Pancreas (tissue), 10 donors: ENCODE measurements at places on chromosomes 12 and 14. TPM values are rescaled to one million over a fixed set of nuclear protein-coding genes. Genes with fewer than 3 reads are reported as not detected.
A peak's percentile ranks its signal among the peaks of the same experiment; 100 is the strongest.

GRCh38 chr14:96587823-96588385 lies 85.7 kb downstream of the PAPOLA start:
- no peak for DNase-seq

GRCh38 chr12:93311827-93312226 lies 65.9 kb upstream of the NUDT4 start:
- DNase-seq, result no peak

The TCL1A gene
- not detected for total RNA-seq

GRCh38 chr12:75526655-75527511 lies 15.5 kb upstream of the KRR1 start:
- no peak for DNase-seq

DNA sequence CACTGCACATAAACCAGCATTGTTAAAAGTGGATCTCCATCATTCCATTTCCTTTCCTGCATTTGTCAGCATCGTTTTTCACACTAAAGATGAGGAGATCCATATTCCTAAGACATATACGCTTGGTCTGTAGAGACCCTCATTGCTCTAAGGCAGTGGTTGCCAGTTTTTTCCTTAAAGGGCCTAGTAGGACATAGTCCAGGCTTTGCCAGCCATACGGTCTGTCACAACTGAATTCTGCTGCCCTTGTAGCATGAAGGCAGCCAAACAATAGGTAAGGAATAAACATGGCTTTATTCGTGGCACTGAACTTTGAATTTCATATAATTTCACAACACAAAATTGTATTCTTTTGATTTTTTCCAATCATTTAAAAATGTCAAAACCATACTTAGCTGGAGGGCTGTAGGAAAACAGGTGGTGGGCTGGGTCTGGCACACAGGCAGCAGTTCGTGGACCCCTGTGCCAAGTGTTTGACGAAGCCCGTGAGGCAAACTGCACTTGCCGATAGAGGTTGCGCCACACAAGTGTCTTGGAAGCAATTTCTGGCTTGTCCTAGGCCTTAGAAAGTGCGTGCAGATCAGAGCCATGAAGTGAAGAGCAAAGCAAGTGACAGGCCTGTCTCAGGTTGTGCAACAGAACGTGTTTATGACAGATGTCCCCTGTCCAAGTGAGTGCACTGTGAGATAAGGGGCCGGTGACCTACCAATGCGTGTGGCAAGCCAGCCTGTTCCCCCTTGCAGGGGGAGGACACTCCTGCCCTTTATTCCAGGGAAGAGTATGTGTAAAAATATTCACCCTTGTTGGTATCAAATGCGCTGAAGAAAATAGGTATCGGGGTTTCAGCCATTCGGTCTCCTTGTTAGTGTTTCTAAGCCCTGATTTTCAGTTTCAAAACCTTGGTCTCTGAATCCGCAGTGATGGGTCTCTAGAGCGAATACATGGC lies 916 bp upstream of the CHPT1 start:
- DNase-seq, result peak; percentile 12

DNA sequence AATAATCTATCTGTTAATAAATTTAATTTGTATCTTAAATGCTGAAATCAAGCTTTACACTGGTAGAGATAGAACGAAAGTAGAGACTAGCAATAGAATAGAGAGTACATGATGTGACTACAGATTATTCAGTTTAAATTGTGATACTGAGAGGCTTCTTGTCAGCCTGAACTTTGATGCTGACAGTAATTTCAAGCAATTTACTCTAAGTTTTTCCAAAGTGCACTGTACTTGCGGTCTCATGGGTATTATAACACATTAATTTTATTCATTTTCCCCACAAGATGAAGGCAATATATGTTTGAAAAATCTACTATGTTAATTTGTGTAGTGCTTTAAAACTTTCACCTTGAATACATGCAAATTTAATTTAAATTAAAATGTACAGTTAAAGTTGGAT lies 914.0 kb upstream of the FBXO33 start:
- no peak for DNase-seq

The FGD4 gene
- 26.5 TPM for total RNA-seq
